ENCODE measurements at places on chromosomes 6 and 20. TPM values are rescaled to one million over a fixed set of nuclear protein-coding genes. Genes with fewer than 3 reads are reported as not detected.

The DACT2 gene
- total RNA-seq = not detected

The FNDC1 gene
- total RNA-seq = not detected

The PHF3 gene
- 59.8 TPM for total RNA-seq

The PGC gene
- not detected for total RNA-seq

The PPP1R16B gene
- not detected for total RNA-seq

The IRF4 gene
- total RNA-seq = not detected

The TRPC4AP gene
- total RNA-seq = 51.0 TPM

The CTAGE9 gene
- total RNA-seq = not detected

The GNAS-AS1 gene
- total RNA-seq = 5.7 TPM
